SK-N-SH (cell line): ENCODE measurements at places on chromosomes 4 and X. TPM values are rescaled to one million over a fixed set of nuclear protein-coding genes. Genes with fewer than 3 reads are reported as not detected.

DNA sequence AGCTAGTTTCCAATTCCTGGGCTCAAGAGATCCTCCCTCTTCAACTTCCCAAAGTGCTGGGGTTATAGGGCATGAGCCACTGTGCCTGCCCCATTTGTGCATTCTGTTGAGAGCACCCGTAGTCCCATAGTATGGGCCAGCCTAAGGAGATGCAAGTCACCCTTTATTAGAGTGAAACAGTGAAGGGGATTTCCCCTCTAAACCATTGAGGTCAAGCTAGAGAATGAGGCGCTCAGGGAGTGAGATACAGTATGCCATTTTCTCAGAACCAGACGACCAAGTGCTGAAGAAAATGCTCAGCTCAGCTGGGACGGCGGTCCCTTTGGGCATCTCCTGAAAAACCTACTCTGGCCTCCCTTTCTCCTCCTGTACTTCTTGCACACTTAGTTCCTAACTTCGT lies 18.7 kb downstream of the RNF4 start:
- peaks cover 7% of the 10 kb centered on the region; the same call in 1 of the 2 replicates for H3K4me1 ChIP-seq
- H3K27ac ChIP-seq, result no peak overlapping the region
- peaks cover 19% of the 10 kb centered on the region; the same call in 1 of the 2 replicates for H3K36me3 ChIP-seq
- DNase-seq, result no peak
- no peak overlapping the region for H3K4me3 ChIP-seq

DNA sequence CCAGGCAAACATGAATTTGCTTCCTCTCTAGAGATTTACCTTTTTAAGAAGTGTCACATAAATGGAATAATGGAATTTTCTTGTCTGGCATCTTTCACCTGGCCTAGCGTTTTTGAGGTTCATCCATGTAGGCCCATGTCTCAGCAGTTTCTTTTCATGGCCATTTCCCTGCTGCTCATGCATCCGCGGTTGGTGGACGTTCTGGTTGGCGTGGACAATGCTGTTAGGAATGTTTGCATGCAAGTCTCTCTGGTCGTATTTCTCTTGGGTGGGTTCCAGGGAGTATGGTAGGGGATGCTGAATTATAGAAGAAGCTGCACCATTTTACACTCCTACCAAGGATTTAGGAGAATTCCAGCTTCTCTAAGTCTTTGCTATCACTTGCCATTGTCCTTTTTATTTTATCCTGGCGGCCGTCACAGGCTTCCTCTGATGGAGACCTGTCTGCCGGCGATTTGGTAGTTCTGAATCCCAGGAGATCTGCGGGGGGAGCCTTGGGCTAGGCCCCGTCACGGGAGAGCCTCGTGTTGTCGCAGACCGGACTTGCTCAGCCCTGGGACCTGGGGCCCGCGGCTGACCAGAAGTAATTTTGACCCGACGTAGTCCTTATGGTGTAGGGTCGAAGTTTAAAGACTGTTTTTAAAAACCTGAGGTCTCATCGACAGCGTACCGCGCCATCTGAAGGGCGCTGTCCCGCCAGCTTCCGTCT lies 56.9 kb upstream of the TADA2B start:
- DNase-seq, result peak; percentile 67
- peak overlapping the region; percentile 88 for H3K27ac ChIP-seq
- H3K4me3 ChIP-seq, result peak overlapping the region; percentile 76
- H3K4me1 ChIP-seq, result peaks cover 44% of the 10 kb centered on the region
- no peaks in the 10 kb centered on the region; the same call in none of the 2 replicates for H3K36me3 ChIP-seq
- H3K27me3 ChIP-seq, result no peaks in the 10 kb centered on the region

DNA sequence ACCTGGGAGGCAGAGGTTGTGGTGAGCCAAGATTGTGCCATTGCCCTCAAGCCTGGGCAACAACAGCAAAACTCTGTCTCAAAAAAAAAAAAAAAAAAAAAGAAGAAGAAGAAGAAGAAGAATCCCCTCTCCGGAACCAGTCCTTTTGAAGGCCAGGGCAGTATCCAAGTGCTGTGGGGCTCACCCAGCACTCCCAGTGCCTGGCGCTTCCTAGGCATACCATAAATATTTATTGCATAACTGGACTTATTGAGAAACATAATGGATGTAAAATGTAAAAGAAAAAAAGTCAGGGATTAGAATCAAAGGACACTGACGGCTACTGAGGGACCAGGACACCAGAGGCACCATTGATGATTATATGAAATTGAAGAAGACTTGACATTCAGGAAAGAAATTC lies 162.1 kb upstream of the KIT start:
- no peaks in the 10 kb centered on the region for H3K27me3 ChIP-seq
- no peak overlapping the region for H3K27ac ChIP-seq
- H3K4me3 ChIP-seq, result no peak overlapping the region
- DNase-seq, result no peak
- H3K36me3 ChIP-seq, result no peaks in the 10 kb centered on the region

- H3K36me3 ChIP-seq, result no peaks in the 10 kb centered on the region
- H3K4me3 ChIP-seq, result no peak overlapping the region
- H3K27me3 ChIP-seq, result no peaks in the 10 kb centered on the region; the same call in 1 of the 2 replicates
- peaks cover 14% of the 10 kb centered on the region; the same call in 1 of the 2 replicates for H3K4me1 ChIP-seq
- H3K27ac ChIP-seq, result no peak overlapping the region
Measured at GRCh38 chrX:18701621-18702361, 5.7 kb upstream of the PPEF1 start.

GRCh38 chr4:95142932-95143331 lies 385.2 kb downstream of the BMPR1B start:
- H3K27me3 ChIP-seq, result no peaks in the 10 kb centered on the region
- H3K36me3 ChIP-seq, result no peaks in the 10 kb centered on the region
- H3K4me3 ChIP-seq, result no peak overlapping the region

Gene POF1B
- polyA plus RNA-seq, result not detected in 2 replicates

DNA sequence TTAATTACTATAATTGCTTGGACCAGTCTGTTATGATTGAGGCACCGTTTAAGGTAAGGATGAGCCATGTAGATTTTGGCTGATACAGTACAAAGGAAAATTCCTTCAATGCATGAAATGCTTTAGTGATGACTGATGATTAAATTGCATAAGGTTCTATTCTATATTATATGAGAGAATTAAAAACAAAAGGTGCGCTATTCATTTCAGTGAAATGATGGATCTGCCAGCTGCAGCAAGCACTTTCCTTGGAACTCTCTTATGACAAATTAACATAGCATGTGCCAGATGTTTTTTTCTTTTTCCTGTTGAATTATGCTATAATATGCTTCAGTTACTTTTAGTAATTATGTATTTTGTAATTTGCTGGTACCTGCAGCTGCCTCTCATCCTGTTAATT lies 98.5 kb downstream of the JADE1 start:
- no peak overlapping the region for H3K27ac ChIP-seq
- no peak for DNase-seq
- no peaks in the 10 kb centered on the region for H3K27me3 ChIP-seq
- H3K36me3 ChIP-seq, result no peaks in the 10 kb centered on the region
- H3K4me1 ChIP-seq, result no peaks in the 10 kb centered on the region

DNA sequence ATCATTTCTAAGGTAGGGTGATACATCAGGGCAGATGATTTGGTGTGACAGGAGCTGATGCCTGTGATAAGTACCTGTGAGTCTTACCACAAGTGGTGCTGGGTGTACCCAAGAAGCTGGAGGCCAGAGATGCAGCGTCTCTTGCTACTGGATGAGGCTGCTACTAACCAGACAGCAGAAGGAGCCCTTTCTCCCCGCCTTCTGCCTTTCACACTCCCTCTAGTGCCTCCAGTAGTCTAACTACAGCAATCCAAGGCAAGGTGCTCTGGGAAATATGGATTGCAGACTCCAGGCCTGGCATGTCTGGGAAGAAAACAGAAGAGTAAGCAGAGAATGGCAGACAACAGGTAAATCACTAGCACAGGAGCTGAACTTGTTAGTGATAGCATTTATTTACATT lies 470.8 kb downstream of the NKX6-1 start:
- DNase-seq, result no peak
- H3K36me3 ChIP-seq, result no peaks in the 10 kb centered on the region
- H3K27me3 ChIP-seq, result no peaks in the 10 kb centered on the region
- H3K4me1 ChIP-seq, result no peaks in the 10 kb centered on the region
- no peak overlapping the region for H3K4me3 ChIP-seq

DNA sequence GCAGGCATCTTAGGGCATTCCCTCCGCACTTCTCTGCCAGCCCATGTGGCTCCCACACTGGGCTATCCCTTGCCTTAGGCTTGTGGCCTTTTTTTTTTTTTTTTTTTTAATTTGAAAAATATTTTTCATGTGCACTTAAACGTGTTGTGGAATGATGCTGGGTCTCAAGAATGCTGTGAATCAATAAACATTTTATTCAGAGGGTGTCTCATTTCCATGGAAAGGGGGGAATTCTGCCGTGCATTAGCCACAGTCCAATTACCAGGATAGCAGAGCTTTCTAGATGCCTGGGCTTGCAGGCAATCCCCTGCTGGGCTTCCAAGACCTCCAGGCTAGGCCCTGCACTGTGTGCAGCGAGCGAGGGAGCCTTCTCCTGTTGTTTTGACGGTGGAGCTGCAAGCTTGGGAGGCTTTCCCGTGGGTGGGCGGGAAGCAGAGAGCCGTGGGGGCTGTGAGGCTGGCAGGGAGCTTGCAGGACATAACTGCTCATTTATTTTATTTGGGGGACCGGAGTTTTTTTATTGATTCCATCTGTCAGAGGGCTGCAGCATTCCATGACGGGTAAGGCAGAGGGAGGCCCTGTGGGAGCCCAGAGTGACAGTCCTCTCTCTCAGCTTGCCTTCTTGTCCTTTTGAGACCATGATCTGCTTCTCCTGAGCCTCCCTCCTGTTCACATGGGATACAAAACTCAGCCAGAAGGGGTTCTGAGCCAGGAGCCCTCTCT lies 2.6 kb upstream of the CPZ start:
- no peak overlapping the region for H3K4me3 ChIP-seq
- peak; percentile 60 for DNase-seq
- no peaks in the 10 kb centered on the region for H3K36me3 ChIP-seq
- H3K27ac ChIP-seq, result no peak overlapping the region
- no peaks in the 10 kb centered on the region for H3K27me3 ChIP-seq
- H3K4me1 ChIP-seq, result no peaks in the 10 kb centered on the region

GRCh38 chr4:48033825-48034413 lies 17.3 kb downstream of the NIPAL1 start:
- peak; percentile 40 for DNase-seq
- no peak overlapping the region for H3K27ac ChIP-seq
- H3K36me3 ChIP-seq, result no peaks in the 10 kb centered on the region
- no peaks in the 10 kb centered on the region for H3K27me3 ChIP-seq
- no peak overlapping the region for H3K4me3 ChIP-seq
- H3K4me1 ChIP-seq, result no peaks in the 10 kb centered on the region

Gene TKTL1
- 0.02 TPM in 1 of 2 replicates, not detected in the other for polyA plus RNA-seq

DNA sequence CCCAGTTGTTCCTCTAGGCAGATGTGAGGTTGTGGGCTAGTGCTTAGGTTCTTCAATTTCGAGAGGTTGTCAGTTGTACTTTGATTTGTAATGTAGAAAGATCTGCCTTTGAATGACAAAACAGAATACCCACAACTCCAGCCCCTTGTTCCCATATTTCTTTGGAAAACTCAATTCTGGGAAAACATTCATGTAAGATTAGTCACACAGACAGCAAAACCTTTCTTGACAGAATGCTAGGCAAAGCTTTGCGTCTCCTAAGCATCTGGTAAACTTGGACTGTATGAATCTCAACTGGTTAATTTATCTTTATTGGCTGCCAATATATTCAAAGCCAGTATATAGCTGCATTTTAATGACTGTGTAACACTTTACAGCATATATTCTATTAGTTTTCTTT lies 34.9 kb downstream of the NOCT start:
- H3K36me3 ChIP-seq, result peaks cover 67% of the 10 kb centered on the region
- H3K4me3 ChIP-seq, result no peak overlapping the region
- no peak for DNase-seq
- no peak overlapping the region for H3K27ac ChIP-seq
- H3K27me3 ChIP-seq, result no peaks in the 10 kb centered on the region

DNA sequence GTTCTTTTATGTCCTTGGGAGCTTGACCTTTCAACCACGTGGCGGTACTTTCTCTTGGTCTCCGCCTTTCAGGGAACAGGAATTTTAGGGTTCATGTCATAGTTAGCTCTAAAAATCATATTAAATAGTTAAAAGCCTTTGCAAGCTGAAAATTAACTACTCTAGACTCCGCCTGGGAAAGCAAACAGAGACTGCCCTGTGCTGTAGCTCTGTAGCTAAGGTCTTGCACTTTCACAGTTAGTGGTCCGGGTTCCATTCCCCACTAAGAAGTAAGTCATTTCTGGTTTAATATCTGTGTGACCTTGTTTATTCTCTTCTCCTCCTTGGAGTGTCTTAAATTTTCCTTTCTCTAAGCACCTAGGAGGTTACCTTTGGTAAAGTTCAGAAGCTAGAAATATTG lies 118.2 kb downstream of the PHF8 start:
- no peak overlapping the region for H3K4me3 ChIP-seq
- H3K36me3 ChIP-seq, result no peaks in the 10 kb centered on the region
- no peaks in the 10 kb centered on the region; the same call in 1 of the 2 replicates for H3K27me3 ChIP-seq
- H3K27ac ChIP-seq, result no peak overlapping the region
- no peaks in the 10 kb centered on the region for H3K4me1 ChIP-seq

- H3K4me3 ChIP-seq, result no peak overlapping the region
- H3K27ac ChIP-seq, result no peak overlapping the region
- DNase-seq, result no peak
- H3K27me3 ChIP-seq, result no peaks in the 10 kb centered on the region
Measured at GRCh38 chr4:86938771-86939520, 4.1 kb downstream of the AFF1 start.

- H3K4me1 ChIP-seq, result no peaks in the 10 kb centered on the region; the same call in 1 of the 2 replicates
- H3K27ac ChIP-seq, result no peak overlapping the region
- no peak for DNase-seq
- no peak overlapping the region for H3K4me3 ChIP-seq
- H3K36me3 ChIP-seq, result peaks cover 19% of the 10 kb centered on the region
Measured at GRCh38 chrX:72352786-72353185, 47.1 kb upstream of the CITED1 start.

DNA sequence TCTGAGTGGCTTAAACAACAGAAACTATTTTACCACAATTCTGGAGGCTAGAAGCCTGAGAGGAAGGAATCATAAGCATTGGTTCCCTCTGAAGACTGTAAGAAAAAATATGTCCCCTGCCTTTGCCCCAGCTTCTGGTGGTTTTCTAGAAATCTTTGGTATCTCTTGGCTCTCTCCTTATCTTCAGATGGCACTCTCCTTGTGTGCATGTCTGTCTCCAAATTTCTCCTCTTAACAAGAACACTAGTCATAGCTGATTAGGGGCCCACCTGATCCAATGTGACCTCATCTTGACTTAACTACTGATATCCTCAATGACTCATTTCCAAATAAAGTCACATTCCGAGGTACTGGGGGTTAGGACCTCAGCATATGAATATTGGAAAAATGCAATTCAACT lies 635.0 kb upstream of the NR3C2 start:
- H3K4me1 ChIP-seq, result no peaks in the 10 kb centered on the region
- H3K27me3 ChIP-seq, result no peaks in the 10 kb centered on the region
- no peak overlapping the region for H3K4me3 ChIP-seq
- DNase-seq, result no peak
- no peaks in the 10 kb centered on the region for H3K36me3 ChIP-seq

- H3K4me3 ChIP-seq, result no peak overlapping the region
- H3K36me3 ChIP-seq, result no peaks in the 10 kb centered on the region
- no peaks in the 10 kb centered on the region; the same call in 1 of the 2 replicates for H3K27me3 ChIP-seq
- H3K4me1 ChIP-seq, result no peaks in the 10 kb centered on the region
Measured at GRCh38 chrX:111892375-111892774, 16.4 kb downstream of the TRPC5OS start.

DNA sequence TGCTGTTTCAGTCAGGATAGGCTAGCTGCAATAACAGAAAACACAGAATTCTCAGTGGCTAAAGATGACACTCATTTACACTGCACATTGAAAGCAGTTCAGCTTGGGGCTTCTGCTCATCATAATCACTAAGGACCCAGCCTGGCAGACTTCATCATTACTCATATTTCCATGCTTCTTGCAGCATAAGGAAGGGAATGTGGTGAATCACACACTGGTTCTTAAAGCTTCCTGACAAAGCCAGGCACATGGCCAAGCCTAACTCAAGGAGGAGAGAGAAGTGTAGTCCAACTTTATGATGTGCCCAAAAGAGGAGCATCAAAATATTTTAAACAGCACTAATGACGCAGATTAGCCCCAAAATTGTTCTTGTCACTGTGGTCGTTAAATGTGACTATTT lies 186.5 kb downstream of the BANK1 start:
- no peaks in the 10 kb centered on the region for H3K27me3 ChIP-seq
- H3K27ac ChIP-seq, result peak overlapping the region; percentile 47; the same call in 1 of the 2 replicates
- H3K36me3 ChIP-seq, result no peaks in the 10 kb centered on the region
- H3K4me3 ChIP-seq, result no peak overlapping the region
- peaks cover 6% of the 10 kb centered on the region for H3K4me1 ChIP-seq
